ENCODE measurements at places on chromosomes 1 and 21.

DNA sequence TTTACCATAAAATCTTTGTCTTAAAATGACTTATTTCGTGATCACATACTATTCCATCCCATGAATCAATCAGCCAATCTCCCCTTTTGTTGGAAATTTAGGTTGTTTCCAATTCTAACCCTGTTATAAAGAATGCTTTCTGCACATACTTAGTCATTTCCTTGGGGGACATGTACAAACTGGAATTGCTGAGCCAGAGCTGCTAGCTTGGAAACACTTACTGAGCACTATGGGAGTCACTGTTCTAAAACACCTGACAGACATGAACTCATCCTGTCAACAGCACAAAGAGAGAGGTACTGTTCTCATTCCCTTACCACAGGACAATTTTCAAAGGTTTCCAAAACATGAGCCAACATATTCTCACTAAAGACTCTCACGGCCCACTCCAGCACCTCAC lies 32.1 kb downstream of the AK2 start:
- no peaks in the 10 kb centered on the region for H3K4me1 ChIP-seq
- H3K36me3 ChIP-seq: peaks cover 31% of the 10 kb centered on the region
- no peak overlapping the region for H3K4me3 ChIP-seq
- H3K27me3 ChIP-seq: no peaks in the 10 kb centered on the region

DNA sequence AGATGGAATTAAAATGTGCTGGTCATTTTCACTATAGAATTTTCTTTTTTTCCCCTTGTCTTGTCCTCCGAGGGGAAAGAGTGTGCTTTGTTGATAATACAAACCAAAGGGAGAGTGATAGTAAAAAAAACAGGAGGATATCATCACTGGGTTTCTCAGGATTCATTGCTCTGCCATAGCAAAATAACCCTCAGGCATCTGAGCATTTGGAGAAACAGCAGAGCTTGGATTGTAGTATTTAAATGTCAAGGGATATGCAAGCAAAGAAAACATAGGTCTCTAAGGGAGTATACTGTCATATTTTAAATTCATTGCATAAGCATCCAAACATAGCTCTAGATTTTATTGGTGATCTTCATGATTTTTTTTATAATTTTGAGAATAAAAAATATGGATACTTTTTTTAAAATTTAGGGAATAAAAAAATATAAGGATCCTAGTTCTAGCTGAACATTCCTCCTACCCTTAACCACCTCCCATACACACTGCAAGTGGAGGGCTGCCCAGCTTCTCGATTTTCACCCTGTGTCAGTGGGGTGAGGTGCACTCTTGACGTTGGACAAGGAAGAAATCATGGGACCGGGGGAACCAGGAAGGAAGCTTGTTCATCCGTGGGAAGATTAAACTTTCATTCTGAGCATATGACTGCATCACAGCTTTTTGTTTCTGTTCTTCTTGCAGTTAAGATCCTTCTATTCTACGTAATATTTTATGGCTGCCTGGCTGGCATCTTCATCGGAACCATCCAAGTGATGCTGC lies 4.4 kb downstream of the ATP1B1 start:
- H3K4me1 ChIP-seq: peaks cover 36% of the 10 kb centered on the region
- H3K27me3 ChIP-seq: peaks cover 7% of the 10 kb centered on the region
- no peak overlapping the region for H3K4me3 ChIP-seq
- no peak overlapping the region for H3K27ac ChIP-seq
- no peak for DNase-seq

GRCh38 chr1:182877842-182878241 lies 38.7 kb downstream of the DHX9 start:
- DNase-seq: no peak
- peaks cover 99% of the 10 kb centered on the region for H3K36me3 ChIP-seq
- no peak overlapping the region for H3K4me3 ChIP-seq
- H3K27ac ChIP-seq: no peak overlapping the region

- no peak overlapping the region for H3K27ac ChIP-seq
- H3K4me3 ChIP-seq: no peak overlapping the region
- no peaks in the 10 kb centered on the region for H3K36me3 ChIP-seq
- H3K4me1 ChIP-seq: no peaks in the 10 kb centered on the region
- DNase-seq: no peak
- no peaks in the 10 kb centered on the region for H3K27me3 ChIP-seq
These were observed 9.1 kb upstream of the TMEM54 start for GRCh38 chr1:32910319-32910718.

DNA sequence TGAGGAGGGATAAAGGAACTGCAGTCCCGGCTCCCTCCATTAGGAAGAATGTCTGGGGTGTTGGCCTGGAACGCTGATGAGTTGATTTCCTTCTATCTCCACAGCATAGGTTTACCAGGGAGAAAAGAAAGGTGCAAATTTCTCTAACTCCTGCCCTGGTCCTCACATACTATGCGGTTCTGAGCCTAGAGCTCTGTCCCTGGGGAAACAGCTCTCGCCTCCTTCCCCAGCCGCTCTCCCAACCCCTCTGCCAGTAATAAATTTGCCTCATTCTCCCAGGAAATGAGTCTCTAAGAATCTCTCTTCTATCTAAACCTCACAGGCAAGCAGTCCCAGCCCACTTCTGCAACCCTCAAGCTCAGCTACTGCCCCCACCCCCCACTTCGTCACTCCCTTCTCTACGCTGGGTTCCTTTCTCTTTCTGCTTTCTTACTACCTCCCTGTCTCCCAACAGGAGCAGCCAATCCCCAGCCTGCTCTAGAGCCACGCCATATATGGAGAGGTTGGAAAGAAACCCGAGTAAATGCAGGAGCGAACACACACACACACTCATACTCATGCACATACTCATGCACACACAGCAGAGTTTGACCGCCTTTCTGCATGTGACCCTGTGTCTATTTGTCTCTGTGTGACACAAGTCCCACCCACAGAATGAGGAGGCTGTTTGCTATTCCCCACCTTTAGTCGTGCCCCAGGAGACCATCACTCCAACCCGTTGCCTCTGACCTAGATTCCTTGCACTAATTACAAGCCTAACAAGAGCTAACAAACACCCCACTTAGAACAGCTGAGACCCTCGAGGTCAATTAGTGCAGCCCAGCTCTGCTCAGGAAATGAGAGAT lies 13.4 kb downstream of the PLEKHO1 start:
- H3K27ac ChIP-seq: peak overlapping the region; percentile 44
- peaks cover 35% of the 10 kb centered on the region for H3K4me1 ChIP-seq
- H3K4me3 ChIP-seq: no peak overlapping the region
- peak; percentile 82 for DNase-seq
- peaks cover 20% of the 10 kb centered on the region for H3K36me3 ChIP-seq

- no peak overlapping the region for H3K4me3 ChIP-seq
- H3K27me3 ChIP-seq: peaks cover 4% of the 10 kb centered on the region
- no peak for DNase-seq
- no peaks in the 10 kb centered on the region for H3K36me3 ChIP-seq
- no peak overlapping the region for H3K27ac ChIP-seq
These were observed 126.7 kb downstream of the CDC42BPA start for GRCh38 chr1:227191607-227192006.

- DNase-seq: no peak
- H3K36me3 ChIP-seq: no peaks in the 10 kb centered on the region
- no peak overlapping the region for H3K4me3 ChIP-seq
These were observed 67.9 kb downstream of the KAZN start for GRCh38 chr1:14666373-14666772.

- H3K27ac ChIP-seq: peak overlapping the region; percentile 39
- no peaks in the 10 kb centered on the region for H3K27me3 ChIP-seq
- no peak for DNase-seq
- H3K4me3 ChIP-seq: no peak overlapping the region
- peaks cover 58% of the 10 kb centered on the region for H3K36me3 ChIP-seq
These were observed 24.9 kb downstream of the VANGL1 start for GRCh38 chr1:115666702-115667101.

DNA sequence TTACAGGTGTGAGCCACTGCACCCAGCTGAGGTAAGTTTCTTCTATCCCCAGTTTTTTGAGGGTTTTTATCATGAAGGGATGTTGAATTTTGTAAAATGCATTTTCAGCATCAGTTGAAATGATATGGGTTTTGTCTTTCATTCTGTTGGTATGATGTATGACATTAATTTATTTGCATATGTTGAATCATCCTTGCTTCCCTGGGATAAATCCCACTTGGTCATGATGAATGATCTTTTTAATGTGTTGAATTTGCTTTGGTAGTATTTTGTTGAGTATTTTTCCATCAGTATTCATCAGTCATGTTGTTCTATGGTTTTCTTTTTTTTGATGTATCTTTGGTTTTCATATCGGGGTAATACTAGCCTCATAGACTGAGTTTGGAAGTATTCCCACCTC lies 141.0 kb downstream of the RPS6KC1 start:
- DNase-seq: no peak
- H3K4me3 ChIP-seq: no peak overlapping the region
- H3K4me1 ChIP-seq: no peaks in the 10 kb centered on the region
- H3K27me3 ChIP-seq: no peaks in the 10 kb centered on the region
- no peak overlapping the region for H3K27ac ChIP-seq
- no peaks in the 10 kb centered on the region for H3K36me3 ChIP-seq

- no peak for DNase-seq
- H3K27me3 ChIP-seq: no peaks in the 10 kb centered on the region
- peaks cover 39% of the 10 kb centered on the region for H3K4me1 ChIP-seq
- peak overlapping the region; percentile 50 for H3K27ac ChIP-seq
- no peak overlapping the region for H3K4me3 ChIP-seq
These were observed 38.1 kb upstream of the LBR start for GRCh38 chr1:225465793-225466517.

GRCh38 chr21:37618081-37618480 lies 251.5 kb downstream of the DYRK1A start:
- H3K36me3 ChIP-seq: no peaks in the 10 kb centered on the region
- no peak overlapping the region for H3K27ac ChIP-seq
- DNase-seq: no peak
- no peak overlapping the region for H3K4me3 ChIP-seq
- peaks cover 7% of the 10 kb centered on the region for H3K27me3 ChIP-seq

- H3K27ac ChIP-seq: no peak overlapping the region
- H3K4me1 ChIP-seq: peaks cover 29% of the 10 kb centered on the region
- H3K27me3 ChIP-seq: no peaks in the 10 kb centered on the region
- DNase-seq: no peak
- peaks cover 39% of the 10 kb centered on the region for H3K36me3 ChIP-seq
These were observed 4.4 kb downstream of the NTPCR start for GRCh38 chr1:232954594-232955365.

GRCh38 chr1:55571767-55572166 lies 356.6 kb upstream of the USP24 start:
- no peaks in the 10 kb centered on the region for H3K36me3 ChIP-seq
- no peaks in the 10 kb centered on the region for H3K4me1 ChIP-seq
- H3K27me3 ChIP-seq: no peaks in the 10 kb centered on the region
- no peak for DNase-seq
- H3K27ac ChIP-seq: no peak overlapping the region
- no peak overlapping the region for H3K4me3 ChIP-seq

DNA sequence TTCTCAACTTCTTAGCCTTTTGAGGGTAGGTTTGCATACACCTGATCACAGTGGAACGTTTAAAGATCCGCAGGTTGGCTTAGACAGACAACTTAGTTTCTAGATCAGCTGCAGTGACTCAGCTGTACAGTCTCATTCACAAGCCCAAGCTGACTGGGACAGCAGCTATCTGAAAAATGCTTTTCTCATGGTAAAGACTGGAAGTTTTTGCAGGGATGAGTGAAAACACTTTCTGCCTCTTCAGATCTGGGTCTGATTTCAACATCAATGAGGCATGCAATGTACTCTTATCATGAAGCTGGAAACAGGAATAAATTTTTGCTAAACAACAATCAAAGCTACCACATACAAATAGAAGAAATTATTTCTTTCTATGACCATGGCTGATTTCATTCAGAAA lies 61.1 kb upstream of the PTBP2 start:
- no peak for DNase-seq
- H3K4me3 ChIP-seq: no peak overlapping the region
- no peaks in the 10 kb centered on the region for H3K4me1 ChIP-seq
- no peaks in the 10 kb centered on the region for H3K36me3 ChIP-seq

DNA sequence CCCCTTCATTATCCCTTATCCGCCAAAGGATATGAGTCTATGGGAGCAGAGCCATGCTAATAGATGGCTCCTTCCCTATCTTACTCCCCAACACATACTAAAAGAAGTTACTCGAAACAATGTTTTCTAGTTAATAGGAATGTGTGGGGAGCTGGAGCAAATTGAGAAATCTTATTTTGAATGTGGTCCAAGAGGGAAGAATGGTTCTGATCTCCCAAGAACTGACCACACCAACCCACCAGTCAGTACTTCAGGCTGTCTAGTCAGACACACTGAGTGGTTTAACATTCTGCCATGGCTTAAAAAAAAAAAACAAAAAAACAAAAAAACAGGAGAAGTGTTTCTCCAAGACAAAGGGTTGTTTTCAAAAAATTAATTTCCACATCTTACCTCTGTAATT lies 31.5 kb upstream of the DNASE2B start:
- DNase-seq: no peak
- no peaks in the 10 kb centered on the region for H3K27me3 ChIP-seq
- no peak overlapping the region for H3K27ac ChIP-seq
- H3K4me1 ChIP-seq: no peaks in the 10 kb centered on the region

DNA sequence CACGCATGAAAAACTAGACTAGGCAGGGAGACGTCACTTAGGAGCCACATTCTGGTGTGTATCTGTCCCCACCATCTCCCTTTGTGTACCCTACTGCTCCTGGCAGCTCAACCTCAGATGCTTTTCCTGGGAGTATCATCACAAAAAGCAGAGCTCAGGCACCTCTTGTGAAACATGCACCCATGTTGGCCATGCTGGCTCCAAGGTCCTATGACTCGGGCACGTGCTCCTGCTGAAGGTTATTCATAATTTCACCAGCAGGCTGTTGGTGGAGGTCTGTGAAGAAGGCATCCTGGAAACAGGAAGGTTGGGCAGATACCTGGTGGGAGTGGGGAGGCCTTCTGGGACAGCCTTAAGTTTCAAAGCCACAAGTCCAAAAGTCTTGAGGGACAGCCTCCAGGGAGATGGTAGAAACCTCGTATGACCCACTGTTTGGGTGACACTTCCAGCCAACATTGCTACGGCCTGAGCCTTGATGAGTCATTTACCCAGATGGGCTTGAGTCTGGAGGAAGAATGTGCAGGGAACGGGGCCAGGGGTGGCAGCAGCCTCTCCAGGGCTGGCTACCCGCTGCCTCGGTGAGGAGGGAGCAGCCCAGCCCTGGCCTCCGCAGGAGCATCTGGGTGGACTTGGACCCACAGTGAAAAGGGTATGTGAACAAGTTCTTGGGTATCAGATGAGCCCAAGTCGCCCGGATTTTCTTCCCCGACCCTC lies 75.8 kb downstream of the PGBD5 start:
- peaks cover 4% of the 10 kb centered on the region for H3K27me3 ChIP-seq
- no peaks in the 10 kb centered on the region for H3K36me3 ChIP-seq
- H3K4me3 ChIP-seq: no peak overlapping the region
- H3K4me1 ChIP-seq: no peaks in the 10 kb centered on the region
- no peak overlapping the region for H3K27ac ChIP-seq
- DNase-seq: no peak

GRCh38 chr1:31911994-31912780 lies 26.0 kb downstream of the PTP4A2 start:
- peaks cover 6% of the 10 kb centered on the region for H3K4me1 ChIP-seq
- peaks cover 98% of the 10 kb centered on the region for H3K36me3 ChIP-seq
- no peak for DNase-seq
- H3K4me3 ChIP-seq: no peak overlapping the region
- H3K27me3 ChIP-seq: no peaks in the 10 kb centered on the region
- H3K27ac ChIP-seq: no peak overlapping the region

Measured in DND-41 (cell line).